ENCODE measurements at places on chromosomes 16 and 17.

- DNase-seq: no peak
These were observed 6.8 kb downstream of the CACNG1 start for GRCh38 chr17:67051155-67051538.

DNA sequence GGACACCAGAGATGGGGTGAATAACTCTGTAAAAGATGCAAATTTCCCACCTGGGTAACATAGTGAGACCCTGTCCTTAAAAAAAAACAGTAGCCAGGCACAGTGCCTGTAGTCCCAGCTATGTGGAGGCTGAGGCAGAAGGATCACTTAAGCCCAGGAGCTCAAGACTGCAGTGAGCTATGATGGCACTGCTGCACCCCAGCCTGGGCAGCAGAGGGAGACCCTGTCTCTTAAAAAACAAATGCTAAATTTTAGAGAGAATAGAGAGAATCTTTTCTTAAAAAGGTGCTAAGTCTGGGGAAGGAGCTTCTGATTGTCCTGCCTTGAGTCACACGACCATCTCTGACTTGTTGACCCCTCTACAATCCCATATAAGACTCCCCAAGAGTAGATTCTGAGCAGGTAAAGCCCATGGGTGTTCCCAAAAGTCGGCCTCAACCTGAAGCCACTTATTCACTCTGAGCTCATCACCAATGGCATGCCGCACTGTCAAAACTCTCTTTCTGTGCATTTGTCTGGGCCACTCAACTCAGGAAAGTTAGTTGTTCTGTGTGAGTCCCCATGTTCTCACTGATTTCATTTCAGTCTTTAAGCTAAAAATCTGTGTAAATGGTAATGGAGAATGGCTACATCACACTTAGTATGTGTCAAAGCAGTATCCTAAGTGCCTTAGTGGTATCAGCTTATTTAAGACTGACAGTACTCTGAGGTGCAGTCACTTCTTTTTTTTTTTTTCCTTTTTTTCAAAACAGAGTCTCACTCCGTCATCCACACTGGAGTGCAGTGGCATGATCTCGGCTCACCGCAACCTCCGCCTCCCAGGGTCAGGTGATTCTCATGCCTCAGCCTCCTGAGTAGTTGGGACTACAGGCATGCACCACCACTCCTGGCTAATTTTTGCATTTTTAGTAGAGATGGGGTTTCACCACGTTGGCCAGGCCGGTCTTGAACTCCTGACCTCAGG is 41.6 kb downstream of the PRKCB start:
- no peak for DNase-seq

GRCh38 chr17:46756081-46756735 is 62.3 kb downstream of the WNT3 start:
- DNase-seq: no peak

DNA sequence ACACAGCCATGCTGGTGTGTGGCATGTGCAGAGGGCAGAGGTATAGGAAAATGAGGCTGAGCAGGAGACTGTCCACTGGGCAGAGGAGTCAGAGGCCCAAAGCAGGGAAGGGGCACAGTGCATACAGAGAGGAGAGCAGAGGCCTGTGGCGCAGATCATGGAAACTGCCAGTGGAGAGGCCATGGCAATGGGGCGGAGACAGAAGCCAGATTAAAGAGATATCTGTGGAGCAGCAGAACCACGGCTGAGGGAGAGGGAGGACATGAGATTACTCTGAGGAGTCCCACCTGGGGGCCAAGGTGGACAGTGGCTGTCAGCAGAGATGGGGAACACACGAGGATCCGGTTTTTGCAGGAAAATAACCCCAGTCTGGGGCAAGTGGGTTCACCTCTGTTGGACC is 43.3 kb downstream of the RANBP10 start:
- no peak for DNase-seq

- no peak for DNase-seq
These were observed 15.4 kb upstream of the NUBP1 start for GRCh38 chr16:10728003-10728887.

- DNase-seq: peak; percentile 34
These were observed 30.7 kb downstream of the YPEL2 start for GRCh38 chr17:59361916-59362810.

GRCh38 chr17:9021158-9021991 is at the start of gene NTN1:
NTN1 (plus strand) TSS chr17:9021510; CDS start chr17:9022374, 864 bp downstream.
- DNase-seq: no peak

DNA sequence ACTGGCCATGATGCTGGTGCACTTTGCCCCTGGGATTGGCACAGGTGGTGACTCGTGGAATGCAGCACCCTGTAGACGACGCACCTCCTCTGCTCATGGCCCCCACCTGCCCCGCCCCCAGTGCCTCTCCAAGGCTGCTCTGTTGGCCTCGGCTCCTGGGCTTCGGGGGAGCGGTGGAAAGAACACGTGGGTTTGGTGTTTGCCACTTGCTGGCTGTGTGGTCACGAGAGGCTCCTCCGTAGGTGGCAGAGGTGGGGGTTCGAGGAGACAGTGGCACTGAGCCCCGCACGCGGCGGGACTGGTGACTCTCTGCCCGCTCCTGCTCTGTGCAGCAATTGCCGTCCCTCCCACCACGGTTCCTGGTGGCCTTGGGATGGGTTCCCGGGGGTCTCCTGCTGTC is 82.8 kb upstream of the ZNF750 start:
- DNase-seq: no peak

- DNase-seq: no peak
These were observed 7.9 kb upstream of the SOST start for GRCh38 chr17:43766413-43767052.

GRCh38 chr17:164303-165235 is 16.9 kb downstream of the DOC2B start:
- no peak for DNase-seq

DNA sequence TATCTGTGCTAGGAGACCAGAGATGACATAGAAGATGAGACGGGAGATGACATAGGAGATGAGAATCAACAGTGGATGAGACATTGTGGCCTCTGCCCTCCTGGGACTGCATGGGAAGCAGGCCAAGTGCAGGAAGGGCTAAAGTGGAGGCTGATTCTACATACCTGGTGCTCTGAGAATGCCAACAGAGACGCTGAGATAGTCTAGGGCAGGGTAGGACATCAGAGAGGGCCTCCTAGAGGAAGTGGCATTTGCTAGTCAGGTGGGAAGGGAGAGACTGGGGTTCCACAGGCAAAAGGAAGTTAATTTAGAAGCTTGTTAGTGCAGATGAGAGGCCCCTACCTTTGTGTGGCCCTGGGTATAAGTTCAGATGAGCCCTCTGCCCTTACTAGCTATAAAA is 224.2 kb downstream of the CBLN1 start:
- DNase-seq: no peak

GRCh38 chr17:81267390-81268067 is 27.6 kb downstream of the SLC38A10 start:
- DNase-seq: no peak

DNA sequence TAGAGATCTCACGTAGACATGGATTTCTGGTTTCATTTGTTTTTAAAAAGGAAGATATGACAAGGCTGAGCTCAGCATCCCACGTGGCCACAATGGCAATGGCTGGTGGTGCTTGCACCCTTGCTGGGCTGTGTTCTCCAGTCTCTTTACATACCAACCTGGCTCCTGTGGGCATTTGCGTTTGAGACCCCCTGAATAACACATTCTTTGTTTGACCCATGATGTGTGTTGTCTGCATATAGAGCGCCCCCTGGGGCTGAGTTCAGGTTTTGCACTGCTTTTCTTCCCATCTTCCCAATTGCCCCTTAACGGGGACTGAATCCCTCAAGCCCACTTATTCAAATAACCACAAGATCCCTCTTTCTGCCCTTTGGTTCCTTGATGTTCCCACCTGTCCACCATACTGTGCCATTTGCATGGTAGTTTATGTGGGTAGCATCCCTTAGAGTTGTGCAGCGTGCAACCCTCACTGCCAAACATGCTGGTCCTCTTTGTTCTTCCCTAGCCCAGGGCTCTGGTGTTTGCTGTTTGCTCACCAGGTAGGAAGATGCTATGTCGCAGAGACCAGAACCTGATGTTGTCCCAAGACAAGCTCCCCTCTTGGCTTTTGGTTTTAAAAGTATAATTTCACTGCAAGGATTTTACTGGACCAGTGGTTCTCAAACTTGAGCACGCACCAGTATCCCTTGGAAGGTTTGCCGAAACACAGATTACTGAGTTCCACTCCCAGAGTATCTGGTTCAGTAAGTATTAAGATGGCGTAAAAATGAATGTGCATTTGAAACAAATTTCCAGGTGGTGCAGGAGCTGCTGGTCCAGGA is 38.5 kb upstream of the NKD1 start:
- DNase-seq: no peak

DNA sequence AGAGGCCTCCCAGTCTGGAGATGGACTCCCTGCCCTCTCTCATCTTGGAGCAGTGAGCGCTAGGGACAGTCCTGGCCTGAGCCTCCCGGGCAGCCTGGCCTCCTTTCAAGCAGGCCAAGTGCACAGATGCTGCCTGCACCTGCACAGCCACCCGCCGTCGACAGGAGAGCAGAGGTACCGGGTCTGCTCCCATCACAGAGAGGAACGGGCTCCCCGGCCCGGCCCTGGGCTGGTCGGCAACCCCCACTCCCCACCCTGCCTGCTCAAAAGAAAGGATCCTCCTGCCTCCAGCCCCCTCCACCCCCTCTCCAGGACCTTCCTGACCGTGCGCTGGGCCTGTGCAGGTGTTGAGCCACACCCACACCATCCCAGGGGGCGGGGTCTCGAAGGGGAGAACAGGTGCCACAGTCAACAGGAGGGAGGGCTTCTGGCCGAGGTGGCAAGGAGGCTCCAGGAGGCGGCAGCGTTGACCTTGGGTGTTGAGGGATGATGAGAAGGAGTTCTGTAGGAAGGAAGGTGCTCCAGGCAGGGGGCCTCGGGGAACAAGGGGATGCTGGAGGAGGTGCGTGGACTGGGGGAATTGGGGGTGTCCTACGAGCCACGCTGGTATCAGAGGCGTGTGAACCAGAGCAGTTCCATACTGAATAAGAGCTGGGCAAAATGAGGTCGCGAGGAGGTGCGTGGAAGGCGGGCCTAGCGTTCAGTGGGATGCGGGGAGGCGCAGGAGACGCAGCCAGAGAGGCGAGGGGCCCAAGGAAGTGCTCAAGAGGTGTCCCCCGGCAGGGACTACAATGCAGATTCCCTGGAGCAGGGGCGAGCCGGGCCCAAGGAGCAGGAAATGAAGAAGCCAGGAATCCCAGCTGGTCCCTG is 967 bp upstream of the CDH15 start:
- no peak for DNase-seq

- no peak for DNase-seq
These were observed 29.9 kb downstream of the PARN start for GRCh38 chr16:14600164-14600563.

DNA sequence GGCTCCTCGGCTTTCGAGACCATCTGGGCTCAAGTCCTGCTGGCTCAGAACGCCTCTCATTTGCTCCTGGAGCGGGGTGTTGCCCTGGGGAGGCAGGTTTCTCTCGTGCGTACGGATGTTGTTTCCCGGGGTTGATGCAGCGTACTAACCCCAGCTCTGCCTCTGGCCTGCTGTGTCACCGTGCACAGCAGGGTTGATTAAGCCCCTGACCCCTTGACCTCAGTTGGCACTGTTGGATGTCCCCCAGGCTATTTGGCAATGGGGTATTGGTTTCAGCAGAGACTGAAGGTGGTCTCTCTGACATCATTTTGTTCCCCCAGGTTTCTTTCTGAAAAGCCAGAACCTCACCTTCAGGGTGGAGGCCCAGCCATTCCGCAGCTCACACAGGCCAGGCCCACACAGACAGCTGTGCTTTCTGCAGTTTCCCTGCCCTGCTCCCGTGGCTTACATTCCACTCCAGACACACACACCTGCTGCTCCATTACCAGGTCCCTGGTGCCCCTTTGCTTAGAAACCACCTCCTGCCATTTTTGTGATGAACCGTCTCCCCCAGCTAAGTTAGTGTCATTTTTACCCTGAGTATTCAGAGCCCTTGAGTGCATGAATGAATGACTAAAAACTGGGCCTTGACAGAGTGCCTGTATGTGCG is 233.5 kb downstream of the CCDC182 start:
- DNase-seq: no peak

GRCh38 chr17:64117981-64118979 is 11.7 kb downstream of the ERN1 start:
- DNase-seq: no peak

- DNase-seq: no peak
These were observed 167.8 kb upstream of the ASIC2 start for GRCh38 chr17:33460781-33461450.

DNA sequence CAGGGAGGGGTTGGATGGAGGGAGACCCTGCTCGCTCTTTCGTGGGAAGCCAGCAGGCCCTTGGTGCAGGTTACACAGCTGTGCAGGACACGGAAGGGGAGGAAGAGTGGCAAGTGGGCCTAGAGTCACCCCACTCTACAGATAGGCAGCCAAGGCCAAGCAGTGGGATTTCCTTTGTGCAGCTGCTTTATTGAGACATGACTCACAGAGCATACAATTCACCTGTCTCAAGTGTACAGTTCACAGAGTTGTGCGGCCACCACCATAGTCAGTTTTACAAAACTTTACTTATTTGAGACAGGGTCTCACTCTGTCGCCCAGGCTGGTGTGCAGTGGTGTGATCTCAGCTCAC is 91.2 kb upstream of the CIBAR2 start:
- DNase-seq: no peak

DNA sequence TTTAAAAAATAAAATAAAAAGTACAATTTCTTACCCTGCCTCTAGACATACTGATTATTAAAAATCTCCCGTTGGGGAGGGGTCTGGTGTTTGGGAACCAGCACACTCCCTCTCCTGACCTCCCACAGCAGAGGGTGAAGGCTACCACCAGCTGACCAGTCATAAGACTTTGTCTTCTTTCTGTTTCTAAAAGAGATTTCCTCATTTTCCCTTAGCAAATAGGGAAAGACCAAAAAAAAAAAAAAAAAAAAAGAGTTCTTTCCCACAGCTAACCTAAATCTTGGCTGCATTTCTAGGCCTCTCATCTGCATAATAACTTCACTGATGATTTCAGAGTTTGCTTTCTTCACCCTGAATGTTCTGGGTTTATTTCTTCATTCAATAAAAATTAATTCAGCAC is 30.3 kb downstream of the CDK5RAP3 start:
- no peak for DNase-seq

DNA sequence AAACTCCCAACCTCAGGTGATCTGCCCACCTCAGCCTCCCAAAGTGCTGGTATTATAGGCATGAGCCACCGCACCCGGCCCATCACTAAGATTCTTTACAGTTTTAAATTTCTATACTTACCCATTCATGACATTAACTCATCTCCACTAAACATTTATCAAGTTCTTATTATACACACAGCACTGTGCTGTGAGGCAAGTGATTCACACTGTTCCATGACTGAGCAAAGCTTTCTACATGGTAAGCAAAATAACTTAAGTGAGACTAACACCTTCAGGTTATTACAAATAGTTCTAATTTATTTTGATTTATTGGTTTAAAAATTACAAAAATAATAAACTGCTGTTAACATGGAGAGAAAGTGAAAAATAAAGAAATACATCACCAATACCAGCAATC is 33.5 kb downstream of the MARVELD3 start:
- no peak for DNase-seq
